ENCODE measurements at places on chromosomes 4 and X. TPM values are rescaled to one million over a fixed set of nuclear protein-coding genes. Genes with fewer than 3 reads are reported as not detected.

The GIMD1 gene
- total RNA-seq, result not detected

DNA sequence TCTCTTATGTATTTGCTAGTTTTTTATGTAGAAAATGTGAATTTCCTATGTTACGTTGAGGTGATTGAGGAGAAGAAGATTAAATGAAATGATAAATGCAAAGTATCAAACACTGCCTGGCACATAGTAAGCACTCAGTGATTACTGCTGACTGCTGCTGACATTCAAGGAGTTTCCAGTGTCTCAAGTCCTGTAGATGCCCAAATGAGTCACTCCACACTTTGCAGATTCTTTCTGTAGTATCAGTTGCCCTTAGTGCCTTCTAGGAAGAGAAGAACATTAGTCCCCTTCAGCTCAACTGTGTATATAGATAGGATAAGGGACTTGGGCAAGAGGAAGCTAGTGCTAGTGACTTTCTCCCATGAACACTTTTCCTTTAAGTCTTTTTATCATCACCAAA lies 240.5 kb upstream of the TEX13A start:
- H3K27me3 ChIP-seq, result no peaks in the 10 kb centered on the region
- H3K4me3 ChIP-seq, result no peak overlapping the region
- no peak overlapping the region for H3K27ac ChIP-seq
- no peak for DNase-seq

- no peaks in the 10 kb centered on the region for H3K4me1 ChIP-seq
- H3K27me3 ChIP-seq, result no peaks in the 10 kb centered on the region
- DNase-seq, result no peak
- no peak overlapping the region for H3K4me3 ChIP-seq
Measured at GRCh38 chrX:43269201-43269600, 386.9 kb upstream of the MAOA start.

DNA sequence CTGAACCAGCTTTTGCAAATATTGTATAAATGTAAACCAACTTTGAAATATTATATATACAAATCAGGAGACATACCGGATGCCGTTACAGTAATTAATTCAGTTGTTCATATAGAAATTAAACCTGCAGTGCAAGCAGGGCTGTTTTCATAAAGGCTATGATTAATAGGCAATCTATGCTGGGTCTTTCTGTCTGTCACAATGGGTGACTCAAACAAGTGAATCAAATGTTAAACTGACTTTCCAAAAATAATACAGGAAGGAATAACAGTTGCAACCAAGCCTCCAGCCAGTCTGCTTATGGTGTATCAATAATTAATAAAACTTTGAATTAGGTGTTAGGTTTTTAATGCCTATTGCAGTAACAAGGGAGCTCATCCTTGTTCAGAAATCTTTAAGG lies 43.9 kb downstream of the GABRB1 start:
- DNase-seq, result no peak
- no peaks in the 10 kb centered on the region for H3K4me1 ChIP-seq
- no peaks in the 10 kb centered on the region for H3K27me3 ChIP-seq
- no peaks in the 10 kb centered on the region for H3K36me3 ChIP-seq
- no peak overlapping the region for H3K4me3 ChIP-seq

DNA sequence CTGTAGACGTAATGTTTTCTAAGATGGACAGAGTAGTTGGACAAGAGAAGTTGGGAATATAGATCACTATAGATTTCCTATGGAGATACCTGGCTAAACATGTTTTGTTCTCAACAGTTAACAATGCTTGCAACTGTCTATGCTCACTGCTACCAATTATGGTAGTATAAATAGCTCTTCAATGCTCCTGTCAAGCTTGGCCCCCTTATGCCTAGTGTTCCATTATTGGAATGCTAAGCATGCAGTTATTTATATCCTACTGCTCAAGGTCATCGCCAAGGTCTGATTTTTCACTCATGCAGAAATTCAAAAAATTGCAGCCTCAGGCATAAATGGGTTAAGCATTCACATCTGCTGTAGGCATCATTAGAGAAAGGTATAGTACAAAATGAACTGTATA lies 519.0 kb downstream of the IL15 start:
- no peak for DNase-seq
- H3K36me3 ChIP-seq, result no peaks in the 10 kb centered on the region
- H3K4me1 ChIP-seq, result no peaks in the 10 kb centered on the region
- no peak overlapping the region for H3K27ac ChIP-seq
- no peak overlapping the region for H3K4me3 ChIP-seq
- H3K27me3 ChIP-seq, result no peaks in the 10 kb centered on the region

The NUP62CL gene
- 3.2 TPM for total RNA-seq
